ENCODE measurements at places on chromosomes 6 and 20. TPM values are rescaled to one million over a fixed set of nuclear protein-coding genes. Genes with fewer than 3 reads are reported as not detected.

GRCh38 chr6:98094696-98095095 is 739.7 kb upstream of the POU3F2 start:
- no peak for DNase-seq

GPR6 gene
- total RNA-seq: 0.41 TPM

GRCh38 chr6:170003451-170004160 is 252.2 kb downstream of the ERMARD start:
- DNase-seq: no peak

DNA sequence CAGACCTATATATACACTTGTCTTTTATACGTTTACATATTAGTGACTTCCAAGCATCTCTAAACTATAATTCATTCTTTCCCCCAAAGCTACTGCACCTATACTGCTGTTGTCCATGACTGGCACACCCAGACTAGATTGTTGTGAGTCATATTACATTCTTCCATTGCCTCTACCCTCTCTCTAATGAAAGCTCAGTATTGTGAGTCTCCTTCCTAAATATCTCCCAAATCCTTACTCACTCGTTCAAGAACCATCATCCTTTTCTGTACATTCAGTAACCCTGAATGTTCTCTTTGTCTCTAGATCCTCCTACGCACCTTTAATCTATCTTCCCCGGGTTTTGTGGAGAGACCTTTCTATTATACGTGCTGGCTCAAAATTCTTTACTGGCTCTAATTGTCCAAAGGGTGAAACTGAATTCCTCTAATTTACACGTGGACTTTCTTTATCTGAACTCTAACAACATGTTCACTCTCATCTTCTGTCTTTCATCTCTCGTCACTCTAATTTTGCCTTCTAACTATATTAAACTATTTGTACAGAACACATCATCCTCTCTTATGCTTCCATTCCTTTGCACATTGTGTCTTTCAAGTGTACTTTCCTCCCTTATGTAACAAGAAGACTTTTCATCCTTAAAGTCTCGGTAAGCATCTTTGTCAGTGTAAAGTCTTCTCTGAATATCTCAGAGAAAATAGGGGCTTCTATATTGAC is 109.3 kb downstream of the IBTK start:
- DNase-seq: no peak

DNA sequence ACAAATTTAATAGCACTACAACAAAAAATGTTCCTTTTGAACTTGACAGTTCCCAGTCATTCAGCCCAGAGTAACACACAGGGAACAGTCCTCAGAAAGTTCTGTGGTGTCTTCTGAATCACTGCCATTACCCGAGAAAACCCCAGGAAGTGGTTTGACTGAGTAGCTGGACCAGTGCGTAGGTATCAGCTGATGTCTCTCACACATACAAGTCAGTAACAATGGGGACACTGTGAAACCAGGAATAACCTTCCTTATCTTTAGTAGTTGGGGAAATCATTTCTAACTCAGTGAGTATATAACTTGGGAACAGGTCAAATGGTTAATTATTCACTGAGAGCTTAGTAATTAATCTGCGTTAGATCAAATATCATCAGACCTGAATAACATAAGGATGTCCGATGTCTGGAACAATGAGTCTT is 73.1 kb downstream of the HIVEP2 start:
- DNase-seq: no peak

GRCh38 chr6:79240509-79240908 is 6.0 kb upstream of the HMGN3 start:
- DNase-seq: no peak

- no peak for DNase-seq
Measured at GRCh38 chr6:78850621-78851020, 16.7 kb upstream of the IRAK1BP1 start.

C6orf58 gene
- total RNA-seq: not detected

DNA sequence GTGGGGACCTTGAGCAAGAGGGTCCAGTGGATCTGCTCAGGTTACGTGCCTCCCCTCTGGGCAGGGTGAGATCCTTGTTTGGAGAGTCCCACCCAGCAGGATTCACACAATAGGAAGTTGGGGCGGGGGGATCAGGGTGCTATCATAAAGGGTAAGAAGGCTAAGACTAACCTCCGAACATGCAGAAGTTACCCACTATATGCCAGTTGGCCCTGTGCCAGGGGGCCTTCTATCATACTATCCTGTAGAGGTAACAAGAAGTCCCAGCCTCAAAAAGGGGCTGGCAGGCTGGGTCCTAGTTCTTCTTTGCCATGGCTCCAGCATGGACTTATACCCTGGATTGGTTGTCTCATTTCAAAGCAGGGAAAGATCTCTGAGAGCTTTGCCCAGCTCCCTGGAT is 94.1 kb downstream of the CDH26 start:
- no peak for DNase-seq

All from tongue (tissue), 3 donors.